A549 treated with DMSO at 1 μM for 4 hours (cell line): ENCODE measurements at places on chromosomes 3 and 15. TPM values are rescaled to one million over a fixed set of nuclear protein-coding genes. Genes with fewer than 3 reads are reported as not detected.

The CCDC50 gene
- 23.3 to 32.0 TPM (median 29.4 TPM) in 5 replicates for total RNA-seq

The CRBN gene
- 24.9 to 30.2 TPM (median 28.7 TPM) in 5 replicates for total RNA-seq

The RTP3 gene
- not detected in 5 replicates for total RNA-seq

The ADAMTS17 gene
- total RNA-seq: 0.03 to 0.41 TPM (median 0.17 TPM) in 5 replicates

The IL17RC gene
- total RNA-seq: 13.6 to 15.7 TPM (median 15.2 TPM) in 5 replicates

The FEZF2 gene
- total RNA-seq: not detected in 5 replicates
